Upper lobe of left lung (tissue), 6 donors: ENCODE measurements at places on chromosomes 2 and 18.

- DNase-seq = no peak
Measured at GRCh38 chr2:99802734-99803133, 312.9 kb upstream of the REV1 start.

GRCh38 chr2:222039821-222040220 lies 259.0 kb downstream of the PAX3 start:
- no peak for DNase-seq

GRCh38 chr2:189375842-189376241 lies 65.4 kb upstream of the WDR75 start:
- no peak for DNase-seq

DNA sequence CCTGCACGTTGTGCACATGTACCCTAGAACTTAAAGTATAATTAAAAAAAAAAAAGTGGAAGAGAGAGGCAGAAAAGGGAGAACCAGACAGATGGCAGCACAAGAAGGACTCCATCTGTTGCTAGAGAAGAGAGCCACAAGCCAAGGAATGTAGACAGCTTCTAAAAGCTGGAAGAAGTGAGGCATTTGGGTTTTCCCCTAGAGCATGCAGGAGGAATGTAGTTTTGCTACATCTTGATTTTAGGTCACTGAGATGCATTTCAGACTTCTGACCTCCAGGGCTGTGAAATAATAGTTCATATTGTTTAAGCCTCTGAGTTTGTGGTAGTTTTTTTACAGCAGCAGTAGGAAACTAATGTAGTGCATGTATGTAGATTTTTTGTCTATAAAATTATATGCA lies 46.0 kb downstream of the CAVIN2 start:
- no peak for DNase-seq
